Fibroblast of skin of abdomen (primary cell): ENCODE measurements at places on chromosomes 2 and 18.

GRCh38 chr2:69618362-69618761 lies 25.2 kb downstream of the AAK1 start:
- no peak for DNase-seq

DNA sequence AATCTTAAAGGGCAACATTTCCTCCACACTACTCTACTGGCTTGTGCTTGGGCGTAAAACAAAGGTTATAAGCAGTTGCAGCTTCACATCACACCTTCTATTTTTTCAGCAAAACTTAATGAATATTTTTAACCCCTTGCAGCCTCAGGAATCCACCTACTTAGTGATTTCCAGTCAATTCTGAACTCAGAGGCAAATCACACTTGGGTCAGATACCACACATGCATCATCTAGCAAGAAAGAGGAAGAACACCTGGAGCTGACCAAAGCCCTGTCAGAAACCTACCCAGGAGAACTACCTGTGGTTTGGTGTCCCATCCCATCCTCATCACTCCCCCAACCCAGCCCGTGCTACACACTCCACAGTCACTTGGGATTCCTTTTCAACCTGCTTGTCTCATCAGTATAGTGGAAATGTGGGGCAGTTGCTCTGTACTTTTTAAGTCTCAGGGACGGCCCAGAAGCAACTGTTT lies 25.5 kb downstream of the PIAS2 start:
- no peak for DNase-seq

GRCh38 chr18:62332431-62332830 lies 7.3 kb downstream of the TNFRSF11A start:
- DNase-seq: no peak

- DNase-seq: no peak
Measured at GRCh38 chr2:216765761-216766262, 70.5 kb upstream of the IGFBP5 start.

GRCh38 chr18:64116571-64117175 lies 32.2 kb downstream of the LINC00305 start:
- DNase-seq: no peak

DNA sequence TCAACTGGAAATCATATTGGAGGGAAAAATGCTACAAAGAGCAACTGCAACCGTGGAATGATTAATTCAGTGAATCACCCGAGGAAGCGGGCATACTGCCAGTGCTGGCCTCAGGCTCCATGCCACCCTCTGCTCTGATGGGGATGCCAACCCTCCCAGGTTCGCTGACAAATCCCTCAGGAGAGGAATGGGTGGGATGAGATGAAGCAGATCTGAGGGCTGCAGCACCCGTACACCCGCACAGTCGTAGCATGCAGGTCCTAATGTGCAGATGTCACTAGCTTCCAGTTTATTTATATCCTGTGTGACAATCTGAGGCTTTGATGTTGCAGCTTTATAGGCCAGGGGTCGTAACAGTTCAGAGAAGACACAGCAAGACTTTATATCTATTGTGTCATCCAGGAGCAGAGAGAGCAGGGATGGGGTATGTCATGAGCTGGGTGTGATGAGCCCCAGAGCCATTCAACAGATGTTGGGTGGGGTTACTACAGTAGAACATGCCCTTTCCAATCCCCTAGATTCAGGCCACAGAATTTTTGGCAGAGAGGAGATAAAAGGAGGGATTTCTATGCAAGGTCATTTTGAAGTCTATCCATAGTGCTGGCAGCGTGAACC lies 44.6 kb downstream of the DPP4 start:
- peak; percentile 27 for DNase-seq

DNA sequence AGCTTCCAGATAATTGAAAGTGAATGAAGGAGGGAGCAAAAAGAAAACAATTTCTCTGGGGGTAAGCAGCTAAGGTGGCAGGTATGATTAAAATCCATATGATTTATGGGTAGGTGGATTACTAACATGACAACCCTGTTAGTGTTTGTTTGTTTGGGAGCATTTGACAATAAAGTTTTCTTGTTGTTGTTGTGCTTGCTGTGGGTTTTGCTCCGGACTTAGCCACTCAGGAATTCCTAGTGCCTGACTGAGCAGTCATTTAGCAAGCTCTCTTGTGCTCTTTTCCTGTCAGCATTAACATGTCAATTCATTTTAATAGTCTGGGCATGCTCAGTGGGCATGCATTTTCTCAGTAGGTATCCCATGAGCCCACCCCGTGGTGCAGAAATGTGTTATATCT lies 674.8 kb upstream of the ZEB2 start:
- DNase-seq: no peak

- DNase-seq: peak; percentile 25
Measured at GRCh38 chr2:27264753-27265535, 2.1 kb upstream of the SLC30A3 start.

GRCh38 chr18:47817017-47817794 lies 113.3 kb downstream of the SMAD2 start:
- no peak for DNase-seq

DNA sequence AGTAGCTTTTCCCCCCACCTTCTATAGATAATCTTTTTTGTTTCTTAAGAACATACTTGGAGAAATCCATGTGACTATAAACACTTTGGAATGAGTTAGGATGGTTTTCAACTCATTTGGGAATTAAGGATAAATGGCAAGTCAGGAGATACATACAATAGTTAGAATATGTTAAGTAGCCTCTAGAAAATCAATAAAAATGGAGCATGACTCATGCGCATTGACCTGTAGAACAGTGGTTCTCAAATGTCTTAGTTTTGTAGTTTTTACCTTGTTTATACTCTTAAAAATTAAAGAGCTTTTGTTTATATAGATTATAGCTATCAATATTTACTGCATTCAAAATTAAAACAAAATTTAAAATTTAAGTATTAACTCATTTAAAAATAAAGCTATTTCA lies 24.7 kb downstream of the NUP35 start:
- no peak for DNase-seq

DNA sequence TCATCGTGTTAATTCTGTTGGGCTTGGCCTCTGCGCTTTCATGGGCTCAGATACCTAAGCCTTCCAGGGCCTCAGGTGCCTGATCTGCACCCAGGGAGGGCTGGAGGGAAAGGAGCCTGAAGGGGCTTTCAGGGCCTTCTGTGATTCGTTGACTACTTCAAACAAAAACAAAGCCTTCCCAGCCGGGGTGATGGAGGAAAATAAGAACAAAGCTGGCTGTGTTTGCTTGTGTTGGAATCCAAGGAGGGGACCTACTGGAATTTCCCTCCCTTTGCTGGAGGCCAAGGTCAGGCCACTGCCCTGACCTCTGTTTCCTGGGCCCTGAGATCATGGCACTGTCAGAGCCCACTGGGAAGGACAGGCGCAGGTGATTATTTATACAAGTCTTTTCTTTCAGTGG lies 135.3 kb downstream of the KLHL29 start:
- DNase-seq: no peak
